ENCODE measurements at places on chromosomes 12 and 14.

DNA sequence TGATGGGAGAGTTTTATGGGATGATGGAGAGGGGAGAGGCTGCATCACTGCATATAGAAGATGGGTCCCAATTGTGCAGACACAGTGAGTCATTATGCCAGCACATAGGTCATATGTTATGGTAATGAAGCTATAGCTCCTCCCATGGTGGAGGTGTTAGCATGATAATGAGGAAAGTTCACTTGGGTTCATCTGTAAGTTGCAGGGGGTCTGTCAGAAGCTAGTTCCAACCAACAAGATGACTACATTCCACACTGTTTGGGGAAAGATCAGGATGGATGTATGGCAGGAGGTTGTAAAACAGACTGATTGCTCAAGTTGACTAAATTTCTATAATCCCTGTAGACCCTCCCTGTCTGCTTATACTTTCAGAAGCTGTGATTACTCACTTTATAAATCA lies 561.3 kb downstream of the C12orf50 start:
- ATAC-seq, result no peak

DNA sequence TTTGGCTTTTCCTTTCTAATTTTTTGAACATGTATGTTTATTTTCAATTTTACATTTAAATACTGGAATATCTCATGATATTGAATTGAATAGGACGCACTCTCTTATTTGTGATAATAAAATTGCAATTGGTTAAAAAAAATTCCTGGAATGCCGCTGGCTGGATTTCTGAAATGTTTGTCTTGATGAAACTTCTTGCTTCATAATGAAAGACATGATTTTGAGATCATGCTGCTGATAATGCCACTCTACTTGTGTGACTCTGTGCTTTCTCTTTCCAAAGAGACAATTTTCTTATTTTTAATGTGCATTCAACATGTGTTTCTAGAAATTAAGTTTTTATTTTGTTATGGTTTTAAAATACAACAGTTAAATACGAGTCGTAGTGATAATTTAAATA lies 465.7 kb upstream of the FAR2 start:
- peak; percentile 30 for ATAC-seq

GRCh38 chr12:41188058-41188840 lies at the start of gene PDZRN4:
Gene PDZRN4 (plus strand): TSS chr12:41188320.
- ATAC-seq, result peak; percentile 67

- ATAC-seq, result no peak
Observed at GRCh38 chr12:98360401-98360800, 155.0 kb upstream of the TMPO start.

GRCh38 chr12:132075026-132075713 lies 68.9 kb downstream of the DDX51 start:
- no peak for ATAC-seq

DNA sequence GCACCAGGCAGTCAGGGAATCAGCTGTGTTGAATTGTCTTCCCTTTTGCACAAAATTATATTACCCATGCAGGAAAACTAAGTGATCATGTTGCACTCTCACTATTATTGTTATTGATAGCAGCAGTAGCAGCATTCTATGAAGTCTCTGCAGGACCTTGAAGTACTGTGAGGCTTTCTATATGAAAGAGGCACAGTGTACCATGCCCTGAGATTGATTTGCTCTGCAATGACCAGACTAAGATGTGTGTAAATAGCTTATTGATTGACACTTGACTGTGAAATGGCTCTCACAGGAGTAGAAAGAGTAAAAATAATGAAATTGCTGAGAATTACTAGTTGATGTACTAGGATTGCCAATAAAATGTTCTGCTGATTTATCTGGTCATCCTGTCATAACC lies 99.9 kb downstream of the KICS2 start:
- ATAC-seq, result no peak

GRCh38 chr14:54465654-54466053 lies 23.1 kb downstream of the GMFB start:
- ATAC-seq, result no peak

- ATAC-seq, result peak; percentile 18
Observed at GRCh38 chr12:91985002-91985787, 160.5 kb downstream of the BTG1 start.

- no peak for ATAC-seq
Observed at GRCh38 chr14:89452281-89452680, 35.2 kb upstream of the FOXN3 start.

- peak; percentile 55 for ATAC-seq
Observed at GRCh38 chr12:106108185-106108835, 30.4 kb downstream of the NUAK1 start.

DNA sequence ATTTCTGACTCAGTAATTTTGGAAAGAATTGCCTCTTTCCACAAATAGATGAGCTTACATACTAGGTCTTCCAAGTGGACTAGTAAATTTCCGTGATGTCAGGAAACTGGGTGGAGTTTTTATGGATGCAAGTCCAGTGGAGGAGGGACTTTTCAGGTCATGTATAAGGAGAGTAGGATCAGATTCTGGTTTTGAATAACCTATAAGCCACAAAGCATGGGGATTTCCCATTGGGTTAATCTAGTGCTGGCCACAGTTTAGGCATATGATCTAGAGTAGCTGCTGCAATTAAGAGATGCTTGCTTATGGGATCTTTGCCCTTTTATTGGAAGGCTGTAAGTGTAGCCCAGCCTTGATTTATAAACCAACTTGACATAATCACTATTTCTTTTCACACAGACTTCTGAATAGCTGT lies 33.8 kb downstream of the STK38L start:
- peak; percentile 79 for ATAC-seq

DNA sequence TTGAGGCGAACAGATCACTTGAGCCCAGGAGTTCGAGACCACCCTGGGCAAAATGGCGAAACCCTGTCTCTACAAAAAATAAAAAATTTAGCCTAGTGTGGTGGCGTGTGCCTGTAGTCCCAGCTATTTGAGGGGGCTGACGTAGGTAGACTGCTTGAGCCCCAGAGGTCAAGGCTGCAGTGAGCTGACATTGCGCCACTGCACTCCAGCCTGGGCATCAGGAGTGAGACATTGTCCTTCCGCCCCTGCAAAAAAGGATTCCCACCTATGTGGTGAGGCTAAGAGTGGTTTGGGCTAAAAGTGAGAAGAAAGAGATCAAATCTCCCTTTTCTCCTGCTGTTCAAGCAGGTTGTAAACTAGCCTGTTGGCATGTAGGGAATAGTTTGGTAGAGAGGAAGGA lies 5.0 kb upstream of the KTN1 start:
- no peak for ATAC-seq

GRCh38 chr14:92389598-92390158 lies 66.7 kb downstream of the SLC24A4 start:
- ATAC-seq, result no peak

DNA sequence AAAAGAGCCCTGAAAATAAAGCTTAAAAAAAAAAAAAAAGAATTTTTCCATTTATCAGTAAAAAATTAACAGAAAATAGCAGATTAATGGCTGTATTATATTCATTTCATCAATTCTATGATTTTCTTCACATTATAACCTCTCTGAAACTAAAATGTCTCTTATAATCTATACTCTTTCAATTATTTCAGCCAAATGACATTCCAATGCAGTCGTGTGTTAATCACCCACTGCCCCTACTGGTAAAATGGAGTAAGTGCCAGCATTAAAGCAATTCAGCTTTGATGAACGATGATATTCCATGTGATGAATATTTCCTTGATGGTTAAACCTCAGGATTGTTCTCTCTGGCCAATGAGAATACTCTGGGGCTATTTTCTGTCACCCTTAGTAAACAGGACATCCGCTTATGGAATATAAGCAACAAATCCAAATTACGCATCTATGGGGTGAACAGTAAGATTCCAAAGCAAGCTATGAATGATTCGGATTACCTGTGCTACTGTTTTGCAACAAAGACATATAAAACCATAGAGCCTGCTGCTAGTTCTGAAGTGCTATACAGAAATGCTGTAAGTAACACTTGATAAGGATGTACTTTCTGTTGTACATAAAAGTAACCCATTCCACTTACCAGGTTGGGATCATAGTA lies 20.3 kb upstream of the SYCP3 start:
- ATAC-seq, result peak; percentile 81

DNA sequence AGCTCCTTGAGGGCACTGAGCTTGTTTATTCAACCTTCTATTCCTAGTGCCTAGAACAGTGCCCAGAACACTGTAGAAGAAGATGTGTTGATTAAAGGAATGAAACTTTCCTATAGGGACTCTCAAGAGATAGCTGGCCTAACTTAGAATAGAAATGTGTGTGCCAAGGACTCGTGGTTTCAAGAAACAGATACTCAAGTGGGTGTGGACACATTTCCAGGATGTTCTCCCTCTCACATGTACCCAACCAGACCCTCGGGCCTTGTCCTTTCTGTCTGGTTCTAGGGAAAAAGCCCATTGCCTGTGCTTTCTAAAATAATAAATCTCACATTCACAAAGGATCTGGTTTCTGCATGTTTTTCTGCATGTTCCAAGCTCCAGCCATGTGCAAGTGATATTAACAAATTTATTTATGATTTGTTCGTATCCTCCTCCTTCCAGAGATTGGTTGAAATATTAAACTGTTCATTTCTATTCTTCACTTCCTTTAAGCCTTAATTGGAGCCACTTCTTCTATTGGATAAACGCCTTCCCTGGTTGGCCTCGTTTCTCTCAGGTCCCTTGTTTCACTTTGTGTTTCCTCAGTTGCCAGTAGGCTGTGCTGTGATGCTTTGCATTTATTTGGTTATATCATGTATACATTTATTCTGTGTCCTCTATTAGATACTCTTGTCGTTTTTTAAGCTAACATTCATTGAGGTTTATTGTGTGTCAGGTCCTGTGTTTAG lies 89.8 kb downstream of the CRADD start:
- ATAC-seq, result peak; percentile 98

DNA sequence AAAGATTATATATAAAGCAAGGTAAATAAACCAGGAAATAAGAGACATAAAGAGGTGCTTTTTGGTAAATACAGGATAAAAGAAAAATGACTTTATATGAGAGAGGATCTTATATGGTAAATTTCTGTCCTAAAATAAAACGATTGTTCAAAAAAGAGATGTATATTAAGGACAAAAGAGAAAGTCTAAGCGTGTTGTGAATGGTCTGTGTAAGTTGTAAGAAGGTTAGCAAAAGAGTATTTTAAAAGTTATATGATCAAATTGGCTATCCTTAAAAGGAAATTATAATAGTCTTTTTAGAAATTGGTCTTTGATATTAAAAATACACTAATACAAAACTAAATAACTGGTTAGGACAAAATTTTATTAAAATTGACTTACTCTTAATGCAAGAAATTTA lies 14.1 kb upstream of the ACSM4 start:
- no peak for ATAC-seq

DNA sequence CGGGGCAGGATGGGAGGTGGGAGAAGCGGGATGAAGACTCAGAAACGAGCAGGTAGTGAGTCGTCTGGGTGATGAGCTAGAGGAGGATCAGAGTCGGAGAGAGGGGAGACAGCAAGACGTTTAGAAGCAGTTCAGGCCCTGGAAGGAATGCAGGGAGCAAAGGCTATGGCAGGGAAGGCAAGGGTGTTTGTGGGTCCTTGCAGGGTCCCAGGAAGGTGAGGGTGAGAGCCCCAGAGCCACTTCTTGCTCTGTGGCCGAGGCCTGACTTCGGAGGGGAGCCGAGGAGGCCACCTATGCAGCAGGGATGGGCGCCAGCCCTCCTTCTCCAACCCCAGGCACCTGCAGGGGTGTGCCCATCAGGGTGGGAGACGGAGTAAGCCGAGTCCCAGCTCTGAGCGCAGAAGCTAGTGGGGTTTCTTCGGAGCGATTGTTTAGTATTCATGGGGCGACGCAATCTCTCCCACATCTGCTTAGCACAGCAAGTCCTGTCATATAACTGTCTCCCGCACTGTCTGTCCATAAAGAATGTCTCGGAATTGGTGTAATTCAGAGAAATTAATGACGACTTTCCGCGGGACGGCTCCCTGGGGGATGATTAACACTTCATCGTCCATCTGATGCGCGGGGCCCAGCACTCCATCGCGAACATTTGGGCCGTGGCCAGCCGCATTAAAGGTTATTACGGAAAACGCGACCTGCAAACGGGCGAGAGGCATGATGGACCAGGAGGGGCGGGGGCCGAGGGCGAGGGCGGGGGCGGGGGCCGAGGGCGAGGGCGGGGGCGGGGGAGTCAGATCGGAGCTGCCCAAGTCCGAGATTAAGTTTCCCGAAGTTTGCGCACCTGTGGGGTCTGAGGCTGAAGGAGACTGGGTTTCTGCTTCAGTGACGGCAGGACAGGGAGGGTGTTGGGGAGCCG lies 12.2 kb upstream of the CALCOCO1 start:
- peak; percentile 17 for ATAC-seq

DNA sequence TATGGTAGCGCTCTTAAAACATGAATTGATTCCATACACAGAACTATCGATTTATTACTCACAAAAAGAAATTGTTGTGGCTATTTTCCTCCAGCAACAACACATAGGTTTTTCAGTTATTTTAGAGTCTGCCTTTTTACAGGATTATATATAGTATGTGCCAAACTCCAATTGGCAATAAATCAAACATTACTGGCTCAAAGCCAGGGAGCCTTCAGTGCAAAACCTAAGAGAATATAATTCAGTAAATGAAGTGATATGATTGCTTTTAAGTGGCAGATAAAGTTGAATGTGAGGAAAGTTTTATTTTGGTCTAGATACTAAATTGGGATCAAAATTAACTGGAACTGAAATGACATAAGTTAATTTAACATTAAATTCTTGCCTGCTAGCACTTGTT lies 234.8 kb downstream of the PIK3C2G start:
- ATAC-seq, result no peak

DNA sequence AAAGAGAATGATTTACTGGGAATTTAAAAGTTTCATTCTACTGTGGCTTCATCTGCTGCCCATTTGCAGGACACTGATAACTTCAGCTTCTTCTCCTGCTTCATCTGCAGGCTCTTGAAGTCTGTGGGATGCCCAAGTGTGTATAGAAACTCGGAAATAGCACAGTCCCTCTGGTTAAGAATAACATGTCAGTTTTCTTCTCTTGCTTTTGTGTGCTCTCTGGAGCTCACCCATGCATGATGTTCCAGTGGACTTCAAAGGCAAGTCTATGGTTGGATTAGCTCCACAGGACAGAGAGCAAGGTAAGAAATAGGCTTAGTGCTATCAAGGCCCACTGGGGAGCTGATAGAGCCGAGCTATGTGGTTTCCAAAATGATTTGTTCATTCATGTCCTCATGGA lies 13.7 kb downstream of the RMST start:
- no peak for ATAC-seq

DNA sequence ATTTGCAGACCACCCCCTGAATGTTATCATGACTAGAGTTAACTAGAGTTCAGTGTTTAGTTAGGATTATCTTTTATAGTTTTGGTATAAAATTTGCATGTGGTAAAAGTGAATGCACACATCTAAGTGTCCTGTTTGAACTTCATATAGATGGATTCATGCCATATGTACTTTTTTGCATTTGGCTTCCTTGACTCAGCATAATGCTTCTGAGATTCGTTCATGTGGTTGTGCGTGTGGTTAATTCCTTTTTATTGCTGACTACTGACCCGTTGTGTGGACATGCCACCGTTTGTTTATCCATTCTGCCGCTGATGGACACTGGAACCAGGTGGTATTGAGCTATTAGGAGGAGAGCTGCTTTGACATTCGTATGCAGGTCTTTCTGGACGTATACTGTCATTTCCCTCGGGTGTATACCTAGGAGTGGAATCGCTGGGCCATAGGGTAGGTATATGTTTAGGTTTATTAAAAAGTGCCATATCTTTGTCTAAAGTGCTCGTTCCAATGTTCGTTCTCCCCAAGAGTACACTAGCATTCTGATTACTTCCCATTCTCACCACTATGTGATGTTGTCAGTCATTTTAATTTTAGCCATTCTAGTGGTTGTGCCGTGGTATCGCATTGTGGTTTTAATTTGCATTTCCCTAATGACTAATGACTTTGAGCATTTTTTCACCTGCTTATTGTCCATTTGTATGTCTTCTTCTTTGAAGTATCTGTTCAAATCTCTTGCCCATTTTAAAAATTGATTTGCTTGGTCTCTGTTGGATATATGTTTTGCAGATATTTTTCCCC lies 37.7 kb downstream of the RIN3 start:
- peak; percentile 15 for ATAC-seq
